ENCODE measurements at places on chromosomes 16 and 17.

DNA sequence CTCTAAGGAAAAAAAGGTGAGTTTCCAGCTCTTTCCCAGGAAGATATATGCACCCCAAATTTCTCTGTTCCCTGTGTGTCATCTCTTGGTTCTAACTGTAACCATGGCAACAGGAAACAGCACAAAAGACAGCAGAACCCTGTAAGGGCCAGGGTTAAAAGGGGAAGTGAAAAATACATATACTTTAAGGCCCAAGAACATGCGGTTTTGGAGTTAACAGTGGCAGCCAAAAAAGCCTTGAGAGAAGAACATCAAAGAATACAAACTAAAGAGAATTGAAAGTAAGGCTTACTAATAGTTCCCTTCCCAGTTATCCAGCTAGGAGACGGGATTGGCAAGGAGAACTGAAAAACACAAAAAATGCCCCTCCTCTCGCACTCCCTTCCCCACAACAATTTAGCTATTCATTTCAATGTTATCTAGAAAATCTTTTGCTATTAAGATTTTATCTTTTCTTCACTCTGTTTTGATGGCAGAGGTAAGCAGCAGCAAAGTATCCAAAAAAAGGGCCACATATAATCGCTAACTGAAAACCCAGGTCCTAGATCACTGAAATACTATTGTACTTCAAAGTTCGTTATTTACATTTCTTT lies 1.5 kb downstream of the SPOP start:
- no peak for DNase-seq

- no peak for DNase-seq
Observed at GRCh38 chr16:54519161-54519695, 232.6 kb upstream of the IRX3 start.

- DNase-seq, result no peak
Observed at GRCh38 chr16:73601911-73602310, 554.0 kb upstream of the ZFHX3 start.

- DNase-seq, result no peak
Observed at GRCh38 chr17:59093702-59094231, 12.9 kb downstream of the TRIM37 start.

GRCh38 chr16:65005696-65006095 lies 116.2 kb downstream of the CDH11 start:
- no peak for DNase-seq

DNA sequence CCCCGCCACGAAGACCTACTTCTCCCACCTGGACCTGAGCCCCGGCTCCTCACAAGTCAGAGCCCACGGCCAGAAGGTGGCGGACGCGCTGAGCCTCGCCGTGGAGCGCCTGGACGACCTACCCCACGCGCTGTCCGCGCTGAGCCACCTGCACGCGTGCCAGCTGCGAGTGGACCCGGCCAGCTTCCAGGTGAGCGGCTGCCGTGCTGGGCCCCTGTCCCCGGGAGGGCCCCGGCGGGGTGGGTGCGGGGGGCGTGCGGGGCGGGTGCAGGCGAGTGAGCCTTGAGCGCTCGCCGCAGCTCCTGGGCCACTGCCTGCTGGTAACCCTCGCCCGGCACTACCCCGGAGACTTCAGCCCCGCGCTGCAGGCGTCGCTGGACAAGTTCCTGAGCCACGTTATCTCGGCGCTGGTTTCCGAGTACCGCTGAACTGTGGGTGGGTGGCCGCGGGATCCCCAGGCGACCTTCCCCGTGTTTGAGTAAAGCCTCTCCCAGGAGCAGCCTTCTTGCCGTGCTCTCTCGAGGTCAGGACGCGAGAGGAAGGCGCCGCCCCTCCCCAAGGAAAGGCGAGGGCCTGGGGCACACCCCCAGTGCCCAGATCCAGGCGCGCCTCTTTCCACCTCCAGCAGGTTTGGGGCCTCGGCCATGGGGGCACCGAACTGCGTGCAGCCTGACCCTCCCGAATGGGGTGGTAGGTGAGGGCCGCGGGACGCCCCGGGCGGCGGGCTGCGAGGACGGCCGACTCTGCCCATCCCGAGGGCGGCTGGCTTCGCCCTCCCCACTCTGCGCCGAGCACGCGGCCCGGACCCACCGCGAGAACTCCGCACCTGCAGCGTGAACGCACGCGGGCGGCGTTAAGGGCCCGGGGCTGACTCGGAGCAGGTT lies 664 bp downstream of the HBQ1 start:
- DNase-seq, result peak; percentile 90

- no peak for DNase-seq
Observed at GRCh38 chr17:51687887-51688286, 427.5 kb downstream of the UTP18 start.

DNA sequence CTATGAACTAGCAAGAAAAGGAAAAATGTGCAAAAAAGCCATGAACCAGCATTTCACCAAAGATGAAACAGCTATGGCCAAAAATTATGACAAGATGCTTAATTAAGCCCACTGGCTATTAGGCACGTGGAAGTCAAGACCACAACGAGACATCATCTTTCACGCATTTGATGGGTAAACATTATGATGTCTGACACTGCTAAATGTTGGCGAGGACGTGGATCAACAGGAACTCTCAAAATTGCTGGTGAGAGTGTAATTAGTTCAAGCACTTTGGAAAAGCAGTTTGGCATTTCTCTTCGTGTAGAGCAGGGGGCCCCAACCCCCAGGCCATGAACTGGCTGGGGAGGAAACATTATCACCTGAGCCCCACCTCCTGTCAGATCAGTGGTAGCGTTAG lies 39.6 kb upstream of the ADGRG1 start:
- DNase-seq, result no peak

- no peak for DNase-seq
Observed at GRCh38 chr17:60598001-60598736, 1.8 kb upstream of the PPM1D start.

DNA sequence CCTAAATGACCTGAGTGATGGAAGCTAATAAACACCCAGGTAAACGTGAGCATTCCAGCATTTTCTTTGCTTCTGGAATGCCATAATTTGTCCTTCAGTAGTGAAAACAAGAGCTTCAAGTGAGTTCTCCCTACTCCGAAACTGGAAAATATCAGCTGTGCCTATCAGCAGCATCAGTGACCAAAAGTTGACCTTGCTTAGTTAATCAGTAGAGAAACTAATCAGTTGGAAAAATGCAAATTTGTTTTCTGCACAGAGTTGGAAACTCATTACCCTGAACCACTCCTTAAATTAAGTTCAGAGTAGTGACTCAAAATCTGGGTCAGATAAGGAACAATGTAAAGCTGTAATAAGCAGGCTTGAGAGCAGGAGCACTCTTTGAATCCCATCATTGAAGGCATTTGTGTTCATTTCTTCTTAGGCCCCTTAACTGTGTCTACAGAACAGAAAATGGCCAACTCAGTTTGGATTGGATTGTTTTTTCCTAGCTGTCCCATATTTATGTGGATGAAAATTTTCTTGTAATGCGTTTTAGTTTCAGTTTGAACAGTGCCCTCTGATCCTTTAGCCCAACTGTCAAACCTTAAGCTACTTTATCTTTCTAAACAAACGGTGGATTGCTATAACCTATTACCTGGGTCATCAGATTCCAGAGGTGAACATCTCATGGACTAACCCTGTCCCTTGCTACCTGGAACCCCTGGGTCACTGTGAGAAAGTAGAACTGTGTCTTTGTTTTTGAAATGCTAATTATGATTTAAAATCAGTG lies 290.4 kb downstream of the TOX3 start:
- no peak for DNase-seq

- DNase-seq, result no peak
Observed at GRCh38 chr17:51799240-51799639, 359.3 kb downstream of the CA10 start.

DNA sequence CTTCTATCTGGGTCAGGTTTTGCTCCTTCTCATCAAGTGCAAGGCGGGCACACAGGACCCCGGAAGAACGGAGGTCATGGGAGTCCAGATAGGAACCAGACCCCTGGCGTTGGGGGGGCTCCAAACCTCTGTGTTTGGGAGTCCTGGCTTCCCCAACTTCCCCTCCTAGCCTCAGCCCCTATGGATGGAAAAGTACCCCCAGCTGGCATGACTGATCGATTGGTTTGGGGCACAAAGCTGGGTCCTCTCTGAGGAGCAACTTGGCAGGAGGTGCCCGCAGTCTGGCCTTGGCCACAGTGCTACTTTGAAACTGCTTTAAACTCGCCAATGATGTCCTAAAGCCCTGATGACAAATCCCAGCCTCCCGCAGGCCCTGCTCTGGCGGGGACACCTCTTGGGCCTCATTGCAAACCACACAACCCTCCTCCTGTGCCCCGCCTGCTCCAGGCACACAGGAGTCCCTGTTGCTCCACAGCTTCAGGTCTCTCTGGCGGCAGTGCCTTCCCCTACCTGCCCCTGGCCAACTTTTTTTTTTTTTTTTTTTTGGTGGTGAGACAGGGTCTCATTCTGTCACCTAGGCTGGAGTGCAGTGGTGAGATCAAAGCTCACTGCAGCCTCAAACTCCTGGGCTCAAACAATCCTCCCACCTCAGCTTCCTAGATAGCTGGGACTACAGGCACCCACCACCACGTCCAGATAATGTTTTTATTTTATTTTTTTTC lies 38.0 kb upstream of the SNN start:
- DNase-seq, result no peak

GRCh38 chr17:2435862-2436261 lies 35.0 kb upstream of the MNT start:
- no peak for DNase-seq

DNA sequence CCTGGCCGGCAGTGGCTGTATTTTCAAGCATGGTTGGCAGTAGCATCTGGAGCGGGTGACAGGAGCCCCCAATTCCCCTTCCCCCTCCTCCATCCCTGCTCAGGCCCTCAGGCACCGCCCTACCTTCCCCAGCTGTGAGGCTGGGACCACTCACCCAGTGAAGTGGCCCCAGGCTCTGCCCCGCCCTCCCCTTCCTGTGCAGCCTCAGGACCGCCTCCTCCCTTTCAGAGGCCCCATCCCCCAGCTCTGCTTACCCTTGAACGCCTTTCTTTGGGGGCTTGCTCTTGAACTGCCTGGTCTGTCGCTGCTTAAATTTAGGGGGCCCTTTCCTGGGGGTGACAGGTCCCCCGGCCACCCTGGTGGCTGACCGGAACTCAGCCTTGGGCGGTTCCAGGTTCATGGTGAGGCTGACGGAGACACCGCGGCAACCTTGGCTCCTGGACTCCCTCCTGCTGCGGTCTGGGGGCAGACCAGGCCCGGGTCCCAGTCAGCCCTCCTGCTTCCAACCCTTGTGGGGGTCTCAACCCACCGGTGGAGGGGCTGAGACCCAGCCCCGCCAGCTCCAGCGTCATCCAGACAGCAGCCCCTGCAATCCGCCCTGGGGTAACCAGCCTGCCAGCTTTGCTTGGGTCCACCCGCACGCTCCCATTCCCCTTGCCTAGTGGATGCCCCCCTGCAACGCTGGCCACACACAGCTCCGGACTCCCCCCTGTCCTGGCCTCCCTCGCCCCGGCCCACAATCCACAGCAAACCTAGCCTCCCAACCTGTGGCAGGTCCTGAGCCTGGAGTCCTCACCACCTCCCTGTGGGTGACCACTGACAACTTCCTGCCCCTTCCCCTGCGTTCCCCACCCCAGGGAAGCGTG lies 3.2 kb downstream of the PDE6G start:
- peak; percentile 44 for DNase-seq

DNA sequence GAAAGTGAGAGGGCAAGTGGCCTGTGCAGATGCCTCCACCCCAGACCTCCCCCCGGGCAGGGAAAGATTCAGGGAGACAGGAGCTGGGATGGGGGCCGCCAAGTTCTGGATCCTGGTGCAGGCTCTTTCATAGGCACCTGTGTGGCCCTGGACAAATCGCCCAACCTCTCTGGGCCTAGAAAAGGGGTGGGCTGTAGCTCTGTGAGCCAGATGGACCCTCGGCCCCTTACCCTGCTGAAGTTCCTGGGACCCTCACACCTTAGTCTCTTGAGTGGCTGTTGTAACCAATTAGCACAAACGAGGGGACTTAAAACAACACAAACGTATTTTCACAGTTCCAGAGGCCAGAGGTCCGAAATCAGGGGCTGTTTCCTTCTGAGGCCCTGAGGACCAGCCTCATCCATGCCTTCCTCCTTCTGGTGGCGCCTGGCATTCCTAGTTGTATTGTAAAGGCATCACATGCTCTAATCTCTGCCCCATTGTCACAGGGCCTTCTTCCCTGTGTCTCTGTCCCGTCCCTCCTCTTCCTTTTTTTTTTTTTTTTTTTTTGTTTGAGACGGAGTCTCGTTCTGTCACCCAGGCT lies 352.6 kb downstream of the SEC14L1 start:
- DNase-seq, result no peak

DNA sequence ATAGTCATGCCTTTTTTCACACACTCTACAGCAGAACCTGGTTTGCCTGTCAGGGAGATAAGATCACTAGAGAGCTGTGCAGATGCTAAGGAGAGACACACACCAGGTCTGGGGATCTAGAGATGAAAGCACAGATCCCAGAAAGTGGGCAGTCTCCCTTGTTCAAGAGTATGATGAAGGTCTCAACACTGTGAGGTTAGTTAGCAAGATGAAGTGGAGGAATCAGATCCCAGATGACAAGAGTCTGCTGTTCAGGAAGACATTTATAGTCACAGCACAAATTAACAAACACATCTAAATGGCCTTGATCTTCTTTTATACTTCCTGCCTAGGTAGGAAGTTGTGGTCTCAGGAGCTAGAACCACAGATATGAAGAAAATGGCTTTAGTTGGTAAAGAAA lies 23.4 kb upstream of the SKAP1 start:
- no peak for DNase-seq

- DNase-seq, result no peak
Observed at GRCh38 chr17:56175299-56175955, 22.2 kb downstream of the ANKFN1 start.

DNA sequence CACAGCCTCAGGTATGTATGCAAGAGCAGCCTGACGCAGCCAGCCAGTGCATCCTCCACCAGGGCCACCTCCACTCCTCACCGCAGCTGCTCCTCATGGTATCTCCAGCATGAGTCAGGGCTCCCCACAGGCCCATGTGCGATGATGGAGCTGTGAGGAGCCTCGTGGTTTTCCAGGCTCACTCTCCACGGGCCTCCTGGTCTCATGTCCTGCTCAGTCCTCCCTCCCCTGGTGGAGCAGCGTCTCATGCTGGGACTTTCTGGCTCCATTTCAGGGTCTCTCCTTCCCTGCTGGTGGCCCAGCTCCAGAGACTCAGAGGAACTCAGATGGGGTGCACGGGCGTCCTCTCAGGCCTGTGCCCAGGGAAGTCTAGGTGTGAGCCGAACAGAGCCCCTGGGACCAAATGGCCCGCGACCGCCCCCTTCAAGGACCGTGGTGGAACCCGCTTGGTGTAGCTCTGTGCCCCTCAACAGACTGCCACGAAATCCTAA lies 70.4 kb downstream of the METRNL start:
- no peak for DNase-seq

GRCh38 chr16:26316683-26317464 lies 625.1 kb downstream of the HS3ST4 start:
- no peak for DNase-seq

DNA sequence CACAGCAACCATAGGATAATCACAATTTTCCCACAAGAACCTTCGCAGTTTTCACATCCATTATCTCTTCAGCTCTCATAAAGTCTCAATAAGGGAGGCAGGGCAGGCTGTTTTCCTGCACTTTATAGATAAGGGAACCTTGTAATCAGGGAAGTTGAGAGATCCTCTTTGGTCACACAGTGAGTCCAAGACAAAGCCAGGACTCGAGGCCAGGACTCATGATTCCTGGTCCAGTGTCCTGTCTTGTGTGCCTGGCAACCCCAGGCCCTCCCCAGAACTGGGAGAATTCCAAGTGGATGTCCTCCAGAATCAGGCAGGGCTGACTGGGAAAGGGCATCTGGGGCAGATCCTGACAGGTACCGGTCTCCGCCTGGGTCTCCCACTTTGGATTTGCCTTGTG lies 23.1 kb upstream of the PHF12 start:
- no peak for DNase-seq

Data from activated naive CD8-positive, alpha-beta T cell treated with anti-CD3 and anti-CD28 coated beads, Interleukin-2, amount 50 U/mL, for 24 hours (primary cell).